Thyroid gland (tissue), 4 donors: ENCODE measurements at places on chromosomes 4 and X. TPM values are rescaled to one million over a fixed set of nuclear protein-coding genes. Genes with fewer than 3 reads are reported as not detected.

- H3K4me3 ChIP-seq = no peak overlapping the region
- no peaks in the 10 kb centered on the region for H3K27me3 ChIP-seq
- H3K27ac ChIP-seq = no peak overlapping the region
- DNase-seq = no peak
- no peaks in the 10 kb centered on the region for H3K4me1 ChIP-seq
- H3K36me3 ChIP-seq = no peaks in the 10 kb centered on the region
Measured at GRCh38 chr4:138473339-138473738, 231.2 kb upstream of the SLC7A11 start.

- no peaks in the 10 kb centered on the region for H3K27me3 ChIP-seq
- peaks cover 30% of the 10 kb centered on the region for H3K4me1 ChIP-seq
- H3K27ac ChIP-seq = peak overlapping the region; percentile 98
- DNase-seq = peak; percentile 99
- H3K4me3 ChIP-seq = no peak overlapping the region
- H3K36me3 ChIP-seq = no peaks in the 10 kb centered on the region
Measured at GRCh38 chr4:140238351-140239056, 84.5 kb upstream of the MAML3 start.

Gene SAGE1
- not detected for total RNA-seq

Gene SMIM10
- total RNA-seq = 7.5 TPM

Gene IL2
- total RNA-seq = not detected
